ENCODE measurements at places on chromosomes 6 and 20.

GRCh38 chr6:104771258-104771832 is 88.4 kb downstream of the HACE1 start:
- ATAC-seq, result peak; percentile 45

GRCh38 chr6:157316871-157317814 is 6.2 kb downstream of the TMEM242 start:
- no peak for ATAC-seq

DNA sequence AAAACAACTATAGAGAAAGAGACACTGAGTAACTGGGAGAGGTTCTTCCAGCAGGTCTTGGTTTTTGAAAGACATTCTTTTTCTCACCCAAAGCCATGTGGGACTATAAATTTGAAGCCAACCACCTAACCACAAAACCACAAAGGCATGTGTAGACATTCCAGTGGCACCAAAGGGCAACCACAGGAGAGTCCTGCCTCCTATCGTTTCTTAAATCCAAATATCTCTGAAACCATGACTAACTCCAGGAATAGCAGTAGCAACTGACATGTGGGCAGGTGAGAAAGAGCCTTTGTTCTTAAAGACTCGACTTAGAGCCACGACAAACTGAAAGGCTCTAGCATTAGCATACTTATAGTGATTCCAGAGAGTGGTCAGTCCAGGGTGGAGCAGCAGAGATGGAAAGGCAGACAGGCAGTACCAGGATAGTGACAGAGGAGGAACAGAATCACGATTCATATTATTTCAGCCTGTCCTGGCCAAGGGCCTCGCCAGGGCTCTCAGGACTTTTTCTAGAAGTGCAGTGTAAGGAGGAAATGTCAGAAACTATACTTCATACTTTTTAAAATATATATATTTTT is 9.4 kb upstream of the COL9A1 start:
- ATAC-seq, result no peak

DNA sequence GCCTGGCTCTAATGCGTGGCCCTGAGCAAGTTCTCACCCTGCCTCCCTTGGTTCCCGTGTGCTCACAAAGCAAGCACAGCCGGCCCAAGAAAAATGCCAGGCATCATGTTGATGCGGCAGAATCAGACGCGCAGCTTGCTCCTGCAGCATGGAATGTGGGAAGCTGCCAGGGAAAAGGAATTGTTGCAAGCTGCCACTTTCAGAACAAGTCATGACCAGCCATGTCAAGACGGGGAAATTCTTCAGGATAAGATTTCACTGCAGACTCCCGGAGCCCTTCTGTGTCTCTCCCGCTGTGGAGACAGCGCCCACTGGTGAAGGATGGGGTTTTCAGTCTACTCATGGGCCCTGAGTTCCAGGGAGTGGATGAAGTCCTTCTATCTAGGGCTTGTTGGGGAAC is 4.6 kb downstream of the DACT2 start:
- no peak for ATAC-seq

GRCh38 chr6:150694889-150695288 is 95.2 kb downstream of the PLEKHG1 start:
- no peak for ATAC-seq
